Breast epithelium (tissue), 4 donors: ENCODE measurements at places on chromosomes 16 and 17. TPM values are rescaled to one million over a fixed set of nuclear protein-coding genes. Genes with fewer than 3 reads are reported as not detected.
A peak's percentile ranks its signal among the peaks of the same experiment; 100 is the strongest.

DNA sequence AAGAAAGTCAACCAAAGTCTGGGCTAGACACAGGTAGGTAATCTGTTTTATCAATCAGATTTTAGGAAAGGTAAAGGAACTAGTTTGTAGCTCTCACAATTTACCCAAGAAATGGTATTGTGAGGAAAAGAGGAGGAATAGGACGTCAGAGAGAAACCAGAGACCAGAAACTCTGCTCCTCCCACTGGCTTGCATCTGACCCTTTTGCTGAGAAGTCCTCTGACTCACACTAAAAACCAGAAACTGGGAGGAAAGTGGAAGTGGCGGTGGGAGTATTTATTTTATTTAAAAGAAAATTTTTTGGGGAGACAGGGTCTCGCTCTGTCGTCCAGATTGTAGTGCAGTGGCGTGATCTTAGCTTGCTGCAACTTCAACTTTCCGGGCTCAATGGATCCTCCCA lies 38.0 kb upstream of the MNT start:
- no peak overlapping the region for H3K27ac ChIP-seq
- no peaks in the 10 kb centered on the region for H3K27me3 ChIP-seq
- no peak for DNase-seq
- no peaks in the 10 kb centered on the region for H3K4me1 ChIP-seq
- no peak overlapping the region for H3K4me3 ChIP-seq

- no peaks in the 10 kb centered on the region for H3K36me3 ChIP-seq
- no peaks in the 10 kb centered on the region for H3K27me3 ChIP-seq
- no peak overlapping the region for H3K27ac ChIP-seq
- H3K4me1 ChIP-seq = no peaks in the 10 kb centered on the region
- no peak overlapping the region for H3K4me3 ChIP-seq
These were observed 268.7 kb upstream of the CDH5 start for GRCh38 chr16:66097751-66098150.

- no peaks in the 10 kb centered on the region for H3K4me1 ChIP-seq
- H3K27me3 ChIP-seq = no peaks in the 10 kb centered on the region
- no peak overlapping the region for H3K4me3 ChIP-seq
- H3K36me3 ChIP-seq = no peaks in the 10 kb centered on the region
These were observed 4.3 kb downstream of the ADCY7 start for GRCh38 chr16:50270510-50271147.

DNA sequence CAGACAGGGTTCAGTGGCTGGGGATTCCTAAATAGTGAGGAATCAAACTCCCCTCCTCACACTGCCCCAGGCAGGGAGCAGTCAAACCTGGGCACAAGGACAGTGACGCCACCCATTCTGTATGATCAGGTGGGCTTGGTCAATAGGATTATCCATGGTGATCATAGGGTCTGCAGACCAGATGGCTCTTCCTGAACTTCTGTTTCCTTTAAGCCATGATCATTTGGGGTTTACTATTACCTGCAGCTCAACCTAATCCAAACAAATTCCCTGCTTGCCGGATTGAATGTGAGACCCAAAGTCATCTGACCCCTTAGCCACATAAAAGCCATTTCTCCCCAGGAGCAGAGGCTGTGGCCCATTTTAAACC lies 54.3 kb downstream of the PLXDC1 start:
- no peak overlapping the region for H3K4me3 ChIP-seq
- H3K27me3 ChIP-seq = no peaks in the 10 kb centered on the region
- H3K27ac ChIP-seq = no peak overlapping the region
- no peak for DNase-seq
- no peaks in the 10 kb centered on the region for H3K36me3 ChIP-seq

- H3K36me3 ChIP-seq = no peaks in the 10 kb centered on the region
- DNase-seq = no peak
- H3K27me3 ChIP-seq = no peaks in the 10 kb centered on the region
- H3K4me1 ChIP-seq = no peaks in the 10 kb centered on the region
- H3K4me3 ChIP-seq = no peak overlapping the region
These were observed 58.2 kb downstream of the CDYL2 start for GRCh38 chr16:80746231-80746630.

DNA sequence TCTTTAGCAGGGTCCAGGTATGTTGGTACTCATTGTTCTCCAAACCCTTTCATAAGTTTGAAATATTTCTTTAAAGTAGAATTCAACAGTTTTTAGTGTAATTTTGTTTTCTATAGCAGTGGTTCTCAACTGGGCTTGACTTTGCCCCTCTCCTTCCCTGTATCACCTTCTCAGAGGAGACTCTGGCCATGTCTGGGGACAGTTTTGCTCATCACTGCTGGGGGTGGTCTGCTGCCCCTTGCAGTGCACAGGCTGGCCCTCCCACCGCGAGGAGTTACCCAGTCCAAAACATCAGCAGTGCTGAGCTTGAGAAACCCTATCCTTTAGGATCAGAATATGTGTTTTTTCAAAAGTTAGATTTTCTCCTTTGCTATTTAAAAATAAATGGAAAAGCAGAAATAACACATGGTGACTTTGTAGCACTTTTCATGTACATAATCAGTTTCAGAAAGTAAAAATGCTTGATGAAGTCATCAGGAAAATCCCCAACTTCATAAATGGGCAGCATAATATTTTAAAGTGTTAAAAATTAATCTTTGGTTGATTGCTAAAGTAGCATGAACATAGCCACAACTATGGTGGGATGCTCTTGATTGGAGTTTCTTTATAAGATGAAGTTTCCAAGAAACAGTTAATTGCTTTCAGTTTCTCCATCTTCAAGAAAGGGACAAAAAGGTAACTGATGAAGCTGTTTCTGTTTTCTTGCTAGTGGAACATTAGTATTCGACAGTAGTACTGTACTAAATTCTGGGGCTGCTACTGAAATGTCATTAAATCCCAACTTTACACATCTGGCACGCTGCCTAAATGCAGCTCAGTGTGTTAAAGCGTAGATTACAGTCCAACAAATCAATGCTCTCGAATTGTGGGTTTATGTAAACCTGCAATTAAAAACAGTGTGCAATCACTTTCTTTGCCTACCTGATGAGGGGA lies 70.3 kb downstream of the NETO2 start:
- H3K27me3 ChIP-seq = no peaks in the 10 kb centered on the region
- DNase-seq = no peak
- H3K4me3 ChIP-seq = no peak overlapping the region
- H3K27ac ChIP-seq = no peak overlapping the region
- no peaks in the 10 kb centered on the region for H3K4me1 ChIP-seq

- peaks cover 4% of the 10 kb centered on the region for H3K4me1 ChIP-seq
- H3K27me3 ChIP-seq = no peaks in the 10 kb centered on the region
- peak overlapping the region; percentile 89 for H3K4me3 ChIP-seq
- peak overlapping the region; percentile 97 for H3K27ac ChIP-seq
- DNase-seq = no peak
These were observed 702 bp downstream of the PHF23 start for GRCh38 chr17:7238420-7239090.

- no peaks in the 10 kb centered on the region for H3K4me1 ChIP-seq
- no peaks in the 10 kb centered on the region for H3K36me3 ChIP-seq
- peak overlapping the region; percentile 75 for H3K27ac ChIP-seq
- H3K27me3 ChIP-seq = no peaks in the 10 kb centered on the region
- peak overlapping the region; percentile 31 for H3K4me3 ChIP-seq
- no peak for DNase-seq
These were observed 55.5 kb upstream of the IRX3 start for GRCh38 chr16:54341892-54342776.

- no peaks in the 10 kb centered on the region for H3K4me1 ChIP-seq
- no peak for DNase-seq
- no peaks in the 10 kb centered on the region for H3K36me3 ChIP-seq
- H3K27me3 ChIP-seq = no peaks in the 10 kb centered on the region
- H3K4me3 ChIP-seq = no peak overlapping the region
These were observed 17.5 kb downstream of the CACNG3 start for GRCh38 chr16:24273508-24274182.

DNA sequence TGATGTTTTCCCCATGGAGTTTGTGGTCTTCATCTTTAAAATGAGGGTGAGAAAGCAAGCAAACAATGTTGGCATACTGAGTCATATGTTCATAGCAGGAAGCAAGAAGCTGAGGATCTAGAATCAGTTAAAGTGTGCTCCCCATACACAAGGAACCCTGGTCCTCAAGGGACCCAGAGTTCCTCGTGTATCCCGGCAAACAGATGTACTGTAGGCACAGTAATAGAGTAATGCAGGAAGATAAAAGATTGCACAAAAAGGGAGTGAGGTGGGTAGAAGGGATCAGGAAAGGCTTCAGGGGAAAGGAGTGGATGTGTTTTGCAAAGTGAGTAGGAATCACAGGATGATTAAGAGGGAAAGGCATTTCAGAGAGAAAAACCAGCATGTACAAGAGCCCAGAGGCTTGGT lies 412.3 kb upstream of the CDH11 start:
- no peaks in the 10 kb centered on the region for H3K36me3 ChIP-seq
- H3K4me3 ChIP-seq = no peak overlapping the region
- no peak for DNase-seq
- H3K4me1 ChIP-seq = no peaks in the 10 kb centered on the region

- H3K4me1 ChIP-seq = no peaks in the 10 kb centered on the region
- H3K27ac ChIP-seq = no peak overlapping the region
- H3K4me3 ChIP-seq = no peak overlapping the region
- H3K27me3 ChIP-seq = no peaks in the 10 kb centered on the region
These were observed 114.2 kb downstream of the SOX9 start for GRCh38 chr17:72234985-72235384.

DNA sequence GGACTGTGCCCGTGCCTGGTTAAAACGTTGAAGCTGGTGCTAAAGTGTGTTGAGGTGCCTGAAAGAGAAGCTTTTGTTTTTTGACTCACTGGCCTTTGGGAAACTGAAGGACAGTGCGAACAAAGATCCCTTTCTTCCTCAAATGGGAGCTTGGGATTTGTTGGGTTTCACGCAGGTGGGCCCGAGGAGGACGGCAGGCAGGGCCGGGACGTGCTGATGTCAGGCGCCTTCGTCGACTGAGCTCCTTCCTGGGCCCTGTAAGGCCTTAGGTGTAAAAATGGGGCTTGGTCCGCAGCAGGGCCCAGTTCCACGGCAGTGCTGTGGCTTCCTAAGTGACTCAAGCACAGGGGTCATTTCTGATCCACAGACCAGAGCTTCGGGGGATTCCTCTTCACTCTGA lies 106.9 kb downstream of the BANP start:
- H3K36me3 ChIP-seq = no peaks in the 10 kb centered on the region
- no peak overlapping the region for H3K4me3 ChIP-seq
- no peak for DNase-seq
- H3K27me3 ChIP-seq = no peaks in the 10 kb centered on the region
- no peak overlapping the region for H3K27ac ChIP-seq

DNA sequence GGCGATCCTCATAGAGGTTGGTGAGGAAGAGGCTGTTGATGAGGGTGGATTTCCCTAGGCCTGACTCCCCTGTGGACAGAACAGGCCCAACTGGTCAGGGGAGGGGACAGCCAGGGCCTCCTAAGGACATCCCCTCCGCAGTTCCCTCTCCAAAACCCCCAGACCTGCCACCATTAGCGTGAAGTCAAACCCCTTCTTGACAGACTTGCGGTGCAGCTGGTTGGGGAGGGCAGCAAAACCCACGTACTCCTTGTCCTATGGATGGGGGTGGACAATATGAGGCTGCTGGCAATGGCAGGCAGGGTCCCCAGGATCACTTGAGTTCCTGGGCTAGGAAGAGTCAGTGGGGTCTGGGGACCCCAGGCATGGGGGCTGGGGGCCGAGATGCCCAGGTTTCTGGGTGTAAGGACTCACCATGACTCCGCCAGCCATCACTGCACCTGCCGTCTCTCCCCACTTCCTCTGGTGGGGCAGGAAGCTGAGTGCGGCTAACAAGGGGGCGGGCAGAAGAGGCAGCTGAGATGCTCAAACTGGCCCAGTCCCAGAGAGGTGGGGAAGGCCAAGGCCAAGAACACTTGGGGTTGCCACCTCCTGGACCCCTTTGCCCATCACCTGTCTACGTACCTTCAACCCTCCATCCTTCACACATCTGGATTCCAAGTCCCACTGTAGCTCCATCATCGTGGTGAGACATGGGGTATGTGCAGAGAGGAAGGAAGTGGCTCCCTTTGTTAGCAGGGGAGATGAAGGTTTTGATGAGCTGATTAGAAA lies at the start of gene SEPTIN1:
Gene SEPTIN1 (minus strand): TSS at position 451 of the 771 bp plus-strand sequence. CDS start 19 bp downstream, at position 432.
- no peaks in the 10 kb centered on the region for H3K27me3 ChIP-seq
- H3K27ac ChIP-seq = no peak within 1 kb of the TSS
- H3K4me1 ChIP-seq = peaks cover 3% of the 10 kb centered on the region
- no peaks in the 10 kb centered on the region for H3K36me3 ChIP-seq

GRCh38 chr17:14792746-14793145 lies 472.4 kb downstream of the PMP22 start:
- no peaks in the 10 kb centered on the region for H3K36me3 ChIP-seq
- no peaks in the 10 kb centered on the region for H3K4me1 ChIP-seq
- no peak overlapping the region for H3K27ac ChIP-seq
- peak; percentile 75 for DNase-seq

DNA sequence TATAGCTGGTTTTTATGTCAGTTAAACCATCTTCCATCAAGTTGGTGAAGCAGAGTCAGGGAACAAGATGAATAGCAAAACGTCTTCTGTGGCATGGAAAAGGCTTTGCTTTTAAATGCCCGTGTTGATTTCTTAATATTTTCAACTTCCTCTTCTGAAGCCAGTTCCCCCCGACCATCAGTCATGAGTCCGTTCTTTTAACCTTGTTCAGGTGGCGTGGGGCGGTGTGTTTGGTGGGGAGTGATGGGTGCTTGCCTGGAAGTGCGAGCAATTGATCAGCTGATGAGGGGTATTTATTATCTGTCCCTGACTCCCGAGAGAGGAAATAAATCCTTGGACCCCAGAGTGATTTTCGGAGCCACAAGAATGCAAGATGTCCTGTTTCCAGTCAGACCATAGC lies 147.1 kb downstream of the WWOX start:
- H3K27ac ChIP-seq = no peak overlapping the region
- H3K4me1 ChIP-seq = no peaks in the 10 kb centered on the region
- DNase-seq = no peak
- no peaks in the 10 kb centered on the region for H3K36me3 ChIP-seq
- no peaks in the 10 kb centered on the region for H3K27me3 ChIP-seq

GRCh38 chr16:80997139-80997798 lies 9.4 kb downstream of the CMC2 start:
- no peaks in the 10 kb centered on the region for H3K4me1 ChIP-seq
- H3K27ac ChIP-seq = no peak overlapping the region
- no peaks in the 10 kb centered on the region for H3K36me3 ChIP-seq
- no peak for DNase-seq
- no peaks in the 10 kb centered on the region for H3K27me3 ChIP-seq

LGALS9B gene
- not detected for total RNA-seq

GSG1L2 gene
- total RNA-seq = not detected
